Stimulated activated CD4-positive, alpha-beta T cell treated with anti-CD3 and anti-CD28 coated beads, Interleukin-15, amount 100 ng/mL, for 1 hour (primary cell): ENCODE measurements at places on chromosomes 6 and 20.

DNA sequence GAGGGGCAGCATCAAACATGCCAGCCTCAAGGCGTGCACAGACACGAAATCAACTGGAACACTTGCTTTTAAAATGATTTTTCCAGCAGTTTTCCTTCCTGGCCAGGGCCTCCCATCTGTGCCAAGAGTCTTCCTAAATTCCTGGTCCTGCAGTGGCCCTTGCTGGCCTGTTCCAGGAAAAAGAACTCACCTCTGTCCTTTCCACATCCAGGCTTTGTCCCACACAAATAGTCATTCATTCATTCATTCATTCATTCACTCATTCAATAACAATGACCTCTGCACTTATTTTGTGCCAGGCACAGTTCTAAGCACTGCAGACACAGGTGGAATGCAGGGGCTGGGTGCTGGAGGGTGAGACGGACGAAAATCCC lies 89.0 kb upstream of the CCDC167 start:
- no peak for DNase-seq

DNA sequence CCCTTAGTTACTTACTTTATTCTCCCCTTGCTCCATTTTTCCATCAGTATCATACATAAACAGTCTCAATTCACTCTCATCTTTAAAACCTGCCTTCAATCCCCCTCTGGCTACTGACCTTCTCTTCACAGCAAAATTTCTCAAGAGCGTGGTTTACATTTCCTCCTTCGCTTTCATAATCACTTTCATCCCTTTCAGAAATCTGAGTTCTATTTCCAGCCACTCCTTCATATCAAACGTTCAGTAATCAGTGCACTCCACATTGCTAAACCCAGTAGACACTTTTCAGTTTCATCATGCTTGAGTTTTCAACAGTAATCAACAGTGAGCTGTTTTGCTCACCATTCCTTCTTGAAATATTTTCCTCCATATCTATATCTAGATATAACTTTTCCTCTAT lies 176.7 kb upstream of the HSF2 start:
- DNase-seq, result no peak

DNA sequence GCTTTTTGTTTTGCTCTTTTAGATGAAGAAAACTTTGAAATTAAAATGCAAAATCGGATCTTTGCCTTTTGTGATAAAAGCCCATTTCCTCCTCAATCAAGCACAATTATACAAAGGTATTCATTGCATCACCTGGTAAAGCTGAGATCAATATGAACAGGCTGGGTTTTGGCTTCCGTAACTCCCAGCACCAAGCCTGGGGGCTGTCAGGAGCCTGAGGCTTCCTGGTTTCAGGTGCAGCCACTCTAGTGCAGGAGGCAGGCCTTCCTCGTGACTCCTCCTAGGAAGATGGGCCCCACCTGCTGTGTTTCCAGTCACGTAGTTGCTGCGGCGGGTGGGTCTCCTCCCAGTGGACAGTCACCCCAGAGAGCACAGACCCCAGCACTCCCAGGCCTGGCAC lies 54.0 kb downstream of the EDN3 start:
- DNase-seq, result no peak

DNA sequence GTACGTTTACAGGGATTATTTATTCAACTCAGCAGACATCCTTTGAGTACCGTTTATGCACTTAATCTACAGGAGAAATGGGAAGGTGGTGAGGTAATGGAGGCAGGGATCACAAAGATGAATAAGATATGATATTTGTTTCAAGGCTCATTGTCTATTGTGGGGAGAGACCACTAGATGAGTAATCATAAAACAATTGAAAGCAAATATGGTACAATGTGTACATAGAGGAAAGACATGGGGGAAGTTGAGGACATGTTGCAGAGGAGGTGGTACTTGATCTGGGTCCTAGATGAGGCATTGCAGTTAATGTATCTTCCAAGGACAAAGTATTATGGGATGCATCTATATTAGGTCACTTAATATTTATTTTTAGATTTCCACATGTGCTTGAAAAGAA lies 13.7 kb upstream of the CDC5L start:
- DNase-seq, result no peak

DNA sequence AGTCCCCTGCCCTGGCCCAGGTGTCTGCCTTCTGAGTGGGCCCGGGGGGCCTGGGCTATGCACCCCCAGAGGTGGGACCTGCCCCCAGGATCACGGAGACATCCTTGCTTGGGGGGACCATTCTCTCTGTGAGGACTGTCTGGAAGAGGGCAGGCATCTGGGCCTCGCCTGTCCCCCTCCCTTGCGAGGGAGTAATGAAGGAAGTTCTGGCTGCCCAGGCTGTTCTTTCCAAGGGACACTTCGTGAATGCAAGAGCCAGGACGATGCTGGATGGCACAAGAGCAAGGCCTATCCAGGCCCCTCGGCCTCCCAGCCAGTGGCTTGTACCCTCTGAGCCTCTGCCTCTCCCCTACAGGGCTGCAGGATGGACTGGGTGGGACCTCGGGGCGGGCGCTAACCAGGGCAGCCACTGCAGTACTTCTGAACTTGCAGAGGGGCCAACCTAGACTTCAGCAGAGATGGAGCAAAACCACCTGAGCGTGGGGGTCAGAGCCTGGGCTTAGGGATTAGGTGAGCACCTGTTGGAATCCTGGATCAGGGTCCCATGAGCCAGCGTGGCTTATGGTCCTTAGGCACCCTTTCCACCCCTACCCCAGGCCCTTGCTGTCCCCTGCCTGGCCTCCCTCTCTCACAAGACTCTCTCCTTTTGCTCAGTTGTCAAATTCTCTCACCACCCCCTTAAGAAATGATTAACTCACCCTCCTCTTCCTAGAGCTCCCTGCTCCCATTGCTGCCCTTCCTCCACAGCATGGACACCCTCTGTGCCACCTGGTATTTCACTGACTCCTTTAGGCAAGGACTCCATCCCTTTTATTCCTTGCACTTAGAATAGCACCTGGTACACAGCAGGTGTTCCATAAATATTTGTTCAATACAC lies 53.2 kb downstream of the CTCFL start:
- DNase-seq, result no peak

DNA sequence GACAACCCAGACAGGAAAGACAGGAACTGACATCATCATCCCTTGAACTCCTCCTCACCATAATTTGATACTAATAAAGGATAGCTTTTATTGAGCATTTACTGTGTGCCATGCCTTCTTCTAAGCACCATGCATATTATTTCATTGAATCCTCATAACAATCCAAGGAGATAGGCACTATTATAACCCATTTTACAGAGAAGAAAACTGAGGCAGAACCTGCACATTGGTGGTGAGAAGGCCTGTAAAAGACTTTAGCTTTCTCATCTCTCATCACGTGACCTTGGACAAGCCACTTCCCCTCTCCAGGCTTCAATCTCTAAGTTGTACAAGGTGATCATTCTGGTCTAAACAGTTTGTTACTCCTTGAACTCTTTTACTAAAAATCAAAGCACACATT lies 34.5 kb upstream of the PREX1 start:
- DNase-seq, result no peak

GRCh38 chr6:24691550-24691949 lies 24.7 kb downstream of the ACOT13 start:
- DNase-seq, result no peak
